ENCODE measurements at places on chromosomes 6 and 20. TPM values are rescaled to one million over a fixed set of nuclear protein-coding genes. Genes with fewer than 3 reads are reported as not detected.

The GPR6 gene
- total RNA-seq = 0.24 TPM

The TMEM151B gene
- 0.22 TPM for total RNA-seq

The HCK gene
- total RNA-seq = 0.24 TPM

The VSX1 gene
- not detected for total RNA-seq

The MAFB gene
- 1.2 TPM for total RNA-seq

The ZNF76 gene
- total RNA-seq = 39.0 TPM

- no peak overlapping the region for H3K4me3 ChIP-seq
- H3K4me1 ChIP-seq = no peaks in the 10 kb centered on the region
- peaks cover 85% of the 10 kb centered on the region for H3K36me3 ChIP-seq
- DNase-seq = no peak
- no peak overlapping the region for H3K27ac ChIP-seq
Observed at GRCh38 chr20:48629069-48629959, 198.5 kb downstream of the PREX1 start.

GRCh38 chr6:110352563-110353262 is 5.4 kb downstream of the METTL24 start:
- no peak overlapping the region for H3K4me3 ChIP-seq
- DNase-seq = no peak
- no peaks in the 10 kb centered on the region for H3K36me3 ChIP-seq
- peaks cover 6% of the 10 kb centered on the region for H3K4me1 ChIP-seq
- H3K27me3 ChIP-seq = peaks cover 14% of the 10 kb centered on the region

- DNase-seq = no peak
- H3K27me3 ChIP-seq = no peaks in the 10 kb centered on the region
- H3K4me1 ChIP-seq = peaks cover 19% of the 10 kb centered on the region
Observed at GRCh38 chr6:43922426-43923375, 152.7 kb downstream of the VEGFA start.

GRCh38 chr20:17228624-17229061 is 1.8 kb downstream of the PCSK2 start:
- peaks cover 46% of the 10 kb centered on the region for H3K27me3 ChIP-seq
- no peaks in the 10 kb centered on the region for H3K36me3 ChIP-seq
- DNase-seq = peak; percentile 83
- H3K27ac ChIP-seq = no peak overlapping the region
- peaks cover 6% of the 10 kb centered on the region for H3K4me1 ChIP-seq
- H3K4me3 ChIP-seq = peak overlapping the region; percentile 60

- no peaks in the 10 kb centered on the region for H3K27me3 ChIP-seq
- no peaks in the 10 kb centered on the region for H3K4me1 ChIP-seq
- H3K36me3 ChIP-seq = no peaks in the 10 kb centered on the region
- no peak overlapping the region for H3K4me3 ChIP-seq
Observed at GRCh38 chr6:73558624-73559398, 38.0 kb upstream of the EEF1A1 start.

DNA sequence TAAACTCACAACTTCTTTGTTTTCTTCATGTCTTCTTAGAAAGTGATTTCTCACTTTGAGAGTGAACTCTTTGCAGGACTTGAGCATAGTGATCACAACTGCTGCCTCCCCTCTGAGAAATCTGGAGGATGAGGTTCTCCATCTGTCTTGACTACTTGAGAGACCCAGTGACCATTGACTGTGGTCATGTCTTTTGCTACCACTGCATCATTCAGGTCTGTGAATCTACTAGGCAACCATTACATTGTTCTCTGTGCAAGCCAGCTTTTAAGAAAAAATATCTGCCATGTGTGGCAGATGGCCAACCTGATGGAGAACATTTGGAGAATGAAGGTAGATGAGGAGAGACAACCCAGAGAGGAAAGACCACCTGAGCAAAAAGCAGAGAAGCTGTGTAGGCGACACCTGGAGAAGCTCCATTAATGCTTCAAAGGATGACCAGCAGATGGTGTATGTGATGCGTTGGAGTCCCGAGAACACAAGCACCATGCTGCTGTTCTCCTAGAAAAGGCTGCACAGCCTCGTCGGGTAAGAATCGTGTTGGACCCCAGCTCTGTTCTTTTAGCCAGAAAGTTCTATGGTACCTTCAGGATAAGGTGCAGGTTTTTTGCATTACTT is 25.1 kb upstream of the TRIM26 start:
- peaks cover 21% of the 10 kb centered on the region for H3K27me3 ChIP-seq
- no peak overlapping the region for H3K4me3 ChIP-seq
- DNase-seq = peak; percentile 59
- H3K36me3 ChIP-seq = no peaks in the 10 kb centered on the region
- H3K27ac ChIP-seq = no peak overlapping the region
- no peaks in the 10 kb centered on the region for H3K4me1 ChIP-seq

GRCh38 chr20:58125726-58126125 is 102.7 kb downstream of the ANKRD60 start:
- H3K4me1 ChIP-seq = no peaks in the 10 kb centered on the region
- no peak for DNase-seq
- no peak overlapping the region for H3K27ac ChIP-seq
- no peaks in the 10 kb centered on the region for H3K36me3 ChIP-seq
- H3K27me3 ChIP-seq = no peaks in the 10 kb centered on the region

DNA sequence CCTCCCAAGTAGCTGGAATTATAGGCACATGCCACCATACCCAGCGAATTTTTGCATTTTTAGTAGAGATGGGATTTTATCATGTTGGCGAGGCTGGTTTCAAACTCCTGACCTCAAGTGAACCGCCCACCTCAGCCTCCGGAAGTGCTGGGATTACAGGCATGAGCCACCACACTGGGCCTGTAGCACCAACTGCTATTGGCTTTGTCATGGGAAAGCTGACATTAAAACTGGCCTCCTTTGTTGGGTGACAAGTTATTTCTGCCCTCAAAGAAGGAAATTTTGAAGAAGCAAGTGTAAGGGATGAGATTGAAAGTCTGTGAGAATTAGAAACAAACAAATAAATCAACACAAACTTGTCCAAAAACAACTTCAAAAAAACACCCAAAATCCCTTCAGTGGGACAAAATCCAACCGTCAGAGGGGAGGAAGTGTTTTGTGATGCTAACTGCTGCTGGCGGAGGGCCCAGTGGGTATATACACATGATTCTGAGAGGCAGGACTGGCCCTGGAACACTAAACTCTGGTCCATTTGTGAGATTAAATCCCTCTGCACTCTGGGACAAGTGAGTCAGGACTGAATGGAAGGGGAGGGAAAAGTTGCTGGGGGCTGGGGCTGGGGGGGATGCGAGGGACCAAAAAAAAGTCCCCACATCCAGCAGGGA is 87.5 kb upstream of the NAA20 start:
- DNase-seq = no peak
- no peaks in the 10 kb centered on the region for H3K4me1 ChIP-seq
- no peak overlapping the region for H3K4me3 ChIP-seq
- H3K27me3 ChIP-seq = no peaks in the 10 kb centered on the region

DNA sequence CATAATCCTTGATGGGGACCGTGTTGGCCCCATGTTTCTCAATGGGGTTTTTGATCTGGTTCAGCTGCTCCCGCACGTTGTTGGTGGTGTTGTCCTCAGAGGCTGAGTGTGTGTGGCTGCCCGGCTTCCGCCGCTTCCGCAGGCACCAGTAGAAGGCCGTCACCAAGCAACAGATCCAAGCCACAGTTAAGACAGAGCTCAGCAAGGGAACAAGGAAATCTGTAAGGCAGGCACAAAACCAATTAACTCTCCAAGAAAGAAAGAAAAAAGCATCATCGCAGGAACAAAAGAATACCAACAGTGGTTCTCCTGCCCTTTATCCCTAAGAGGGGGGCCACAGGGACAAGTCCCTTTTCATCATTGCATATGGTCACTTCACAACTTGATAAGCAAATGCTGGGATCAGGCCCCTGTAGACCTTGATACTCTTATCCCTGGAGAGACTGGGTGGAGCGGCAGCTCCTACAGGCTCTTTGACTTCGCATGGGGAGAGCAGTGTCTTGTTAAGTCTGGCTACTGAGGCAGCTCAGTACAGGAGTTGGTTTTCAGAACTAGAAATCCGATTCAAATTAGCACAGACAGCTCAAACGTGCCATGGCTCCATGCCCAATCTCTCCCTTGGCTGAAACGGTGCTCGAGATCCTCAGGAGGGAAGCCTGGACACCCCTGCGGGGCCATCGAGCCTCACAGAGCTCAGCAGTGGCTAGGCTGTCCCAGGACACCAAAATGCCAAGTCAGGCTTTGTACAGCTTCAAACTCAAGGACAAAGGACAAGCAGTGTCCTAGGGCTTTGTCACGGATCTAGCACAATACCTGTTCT is 33.9 kb downstream of the JAG1 start:
- H3K36me3 ChIP-seq = peaks cover 11% of the 10 kb centered on the region
- no peak overlapping the region for H3K4me3 ChIP-seq
- H3K27me3 ChIP-seq = peaks cover 70% of the 10 kb centered on the region

DNA sequence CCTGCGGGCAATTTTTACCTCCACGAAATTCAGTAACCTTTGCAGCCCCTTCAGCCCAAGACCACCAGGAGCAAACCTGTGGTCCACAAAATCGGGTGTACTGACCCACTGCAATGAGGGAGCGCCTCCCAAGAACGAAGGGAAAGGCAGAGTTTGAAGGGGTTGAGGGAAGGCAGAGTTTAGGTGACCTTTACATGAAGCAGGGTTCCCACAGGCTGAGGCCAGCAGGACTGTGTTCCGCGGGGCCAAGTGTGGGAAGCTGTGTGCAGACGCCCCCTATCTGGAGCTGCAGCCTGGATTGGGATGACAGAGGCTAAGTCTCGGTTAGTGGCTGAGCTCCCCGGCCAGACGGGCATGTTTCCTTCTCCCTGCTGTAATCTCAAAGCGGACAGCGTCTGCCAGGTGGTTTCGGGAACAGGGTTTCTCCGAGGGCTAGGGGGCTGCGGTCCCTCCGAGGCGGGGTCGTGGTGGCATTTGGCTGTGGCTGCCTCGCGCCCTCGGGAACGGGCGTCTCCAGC is 826 bp upstream of the PYGB start:
- H3K27me3 ChIP-seq = no peaks in the 10 kb centered on the region
- H3K4me1 ChIP-seq = no peaks in the 10 kb centered on the region
- DNase-seq = peak; percentile 89
- no peak overlapping the region for H3K27ac ChIP-seq
- H3K4me3 ChIP-seq = peak overlapping the region; percentile 80
- no peaks in the 10 kb centered on the region for H3K36me3 ChIP-seq

- peaks cover 43% of the 10 kb centered on the region for H3K27me3 ChIP-seq
- DNase-seq = peak; percentile 91
- H3K27ac ChIP-seq = no peak overlapping the region
Observed at GRCh38 chr20:49320460-49320859, 42.6 kb upstream of the ZNFX1 start.

GRCh38 chr6:56954403-56955170 is at the start of gene BEND6:
BEND6 (plus strand) TSS chr6:56955107; CDS start chr6:56981811, 26,704 bp downstream.
- H3K27ac ChIP-seq = no peak within 1 kb of the TSS
- peak; percentile 87 for DNase-seq
- H3K36me3 ChIP-seq = no peaks in the 10 kb centered on the region
- H3K27me3 ChIP-seq = peaks cover 45% of the 10 kb centered on the region
- H3K4me1 ChIP-seq = no peaks in the 10 kb centered on the region

Measured in endodermal cell (in vitro differentiated cells).